ENCODE measurements at places on chromosomes 2 and 18.

- DNase-seq: peak; percentile 63
Measured at GRCh38 chr2:50529600-50530218, 502.2 kb downstream of the NRXN1 start.

- no peak for DNase-seq
Measured at GRCh38 chr2:172251231-172251630, 148.5 kb upstream of the DLX2 start.

DNA sequence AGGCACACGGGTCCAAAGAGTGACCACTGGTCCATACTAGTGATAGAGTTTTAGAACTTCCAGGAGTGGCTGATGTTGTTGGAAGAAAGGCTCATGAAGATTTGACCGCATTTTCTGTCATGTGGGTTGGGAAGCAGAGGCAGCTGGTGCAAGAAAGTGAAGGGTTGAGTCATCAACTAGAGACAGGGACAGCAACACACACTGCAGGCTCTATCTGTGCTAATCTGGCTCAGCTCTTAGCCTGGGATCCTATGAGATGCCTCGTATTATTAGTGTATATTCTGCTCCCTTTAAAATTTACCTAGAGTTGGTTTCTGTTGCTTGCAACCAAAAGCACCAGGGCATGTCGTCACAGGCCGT lies 2.5 kb upstream of the SH3RF3 start:
- no peak for DNase-seq

GRCh38 chr2:138182937-138183312 lies 218.7 kb downstream of the HNMT start:
- DNase-seq: no peak

GRCh38 chr18:63683890-63684289 lies 18.9 kb upstream of the SERPINB11 start:
- no peak for DNase-seq

- no peak for DNase-seq
Measured at GRCh38 chr2:188527141-188527540, 235.5 kb downstream of the GULP1 start.

- DNase-seq: no peak
Measured at GRCh38 chr18:50469380-50469781, 90.5 kb upstream of the MAPK4 start.

DNA sequence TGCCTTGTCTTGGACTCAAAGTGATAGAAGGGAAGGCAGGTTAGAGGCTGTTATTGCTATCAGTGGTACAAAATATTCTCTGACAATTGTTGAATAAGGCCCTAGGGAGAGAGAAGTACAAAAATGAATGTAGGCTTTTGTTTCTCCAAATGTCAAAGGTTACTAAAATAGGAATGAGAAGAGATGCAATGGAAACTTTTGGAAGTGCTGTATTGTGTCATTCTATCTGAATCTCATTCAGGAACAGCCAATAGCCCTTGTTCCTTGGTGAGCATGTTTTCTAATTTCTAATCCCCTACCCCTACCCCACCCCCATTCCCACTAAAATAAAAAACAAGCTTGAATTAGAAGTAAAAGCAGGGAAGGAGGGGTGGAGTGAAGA lies 166.4 kb downstream of the GPD2 start:
- DNase-seq: no peak

DNA sequence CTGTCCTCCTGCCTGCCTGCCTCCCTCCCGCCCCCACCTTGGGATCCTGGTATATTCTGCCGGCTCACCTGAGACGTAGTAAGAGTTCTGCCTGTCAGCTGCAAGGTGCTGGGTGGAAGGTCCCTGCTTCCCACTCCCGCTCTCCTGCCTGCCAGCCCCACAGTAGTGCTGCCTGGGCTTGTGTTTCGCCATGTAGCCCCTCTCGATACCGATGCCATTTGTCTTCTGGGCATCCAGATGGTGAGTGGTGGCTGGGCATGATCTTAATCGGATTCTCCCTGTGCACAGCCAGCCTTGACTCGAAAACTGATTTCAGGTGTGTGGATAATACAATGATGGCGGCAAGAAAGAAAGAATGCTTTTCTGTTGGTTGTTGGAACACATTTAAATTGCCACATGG lies 184.9 kb downstream of the AGAP1 start:
- no peak for DNase-seq

GRCh38 chr18:77023102-77023782 lies 109.3 kb downstream of the MBP start:
- DNase-seq: no peak

- DNase-seq: peak; percentile 63
Measured at GRCh38 chr18:61605376-61606067, 272.3 kb downstream of the CDH20 start.
